AG04449 (cell line): ENCODE measurements at places on chromosomes 6 and 20.

DNA sequence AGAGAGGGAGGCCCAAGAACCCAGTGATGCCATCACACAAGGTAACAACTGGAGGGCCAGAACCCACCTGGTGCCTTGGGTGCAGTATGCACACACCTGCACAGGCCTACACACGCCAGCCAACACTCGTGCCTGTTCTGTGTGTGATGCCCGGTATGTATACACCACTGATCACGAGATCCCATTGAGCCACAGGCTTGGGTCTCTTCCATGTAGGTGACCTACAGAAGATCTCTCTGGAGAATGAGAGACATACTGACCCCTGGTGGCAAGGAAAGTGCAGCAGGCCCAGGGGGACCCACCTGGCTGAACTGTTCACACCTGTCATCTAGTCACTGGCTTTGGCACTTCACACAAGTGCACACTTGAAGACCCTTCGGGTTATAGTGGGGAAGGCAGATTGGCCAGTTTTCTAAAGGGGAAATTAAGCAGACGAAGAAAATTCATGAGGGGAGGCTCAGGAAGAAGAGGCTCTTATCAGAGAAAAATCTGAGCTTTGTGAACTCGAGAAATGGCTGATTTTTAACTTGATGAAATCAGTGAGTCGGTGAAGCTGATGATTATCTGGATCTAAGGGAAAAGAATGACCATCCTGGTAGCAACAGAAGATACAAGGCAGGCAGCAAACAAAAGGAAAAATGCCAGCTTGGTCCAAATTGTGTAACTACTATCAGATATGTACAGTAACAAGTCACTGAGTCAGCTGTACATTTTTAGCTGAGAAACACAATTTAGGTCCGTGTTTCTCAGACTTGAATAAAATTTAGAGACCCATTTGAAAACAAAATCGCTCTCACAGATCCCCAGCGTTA lies 69.1 kb upstream of the PBOV1 start:
- DNase-seq: no peak

DNA sequence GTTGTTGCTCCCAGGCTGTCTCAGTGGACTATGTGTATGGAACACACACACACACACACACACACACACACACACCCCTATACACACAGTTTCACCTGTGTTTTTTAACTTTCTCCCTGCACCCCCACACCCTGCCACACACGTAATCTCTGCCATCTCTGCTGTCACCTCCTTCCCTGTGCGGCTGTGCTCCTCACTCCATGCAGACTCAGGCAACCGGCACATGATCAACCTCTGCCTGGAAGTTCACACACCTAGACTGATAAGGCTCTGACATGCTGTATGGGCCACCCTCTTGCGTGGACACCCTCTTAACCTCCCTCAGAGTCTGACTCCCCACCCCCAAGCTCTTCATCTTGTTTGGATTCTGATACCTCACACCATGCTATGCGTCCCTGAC lies 152.3 kb upstream of the THEMIS start:
- DNase-seq: no peak

DNA sequence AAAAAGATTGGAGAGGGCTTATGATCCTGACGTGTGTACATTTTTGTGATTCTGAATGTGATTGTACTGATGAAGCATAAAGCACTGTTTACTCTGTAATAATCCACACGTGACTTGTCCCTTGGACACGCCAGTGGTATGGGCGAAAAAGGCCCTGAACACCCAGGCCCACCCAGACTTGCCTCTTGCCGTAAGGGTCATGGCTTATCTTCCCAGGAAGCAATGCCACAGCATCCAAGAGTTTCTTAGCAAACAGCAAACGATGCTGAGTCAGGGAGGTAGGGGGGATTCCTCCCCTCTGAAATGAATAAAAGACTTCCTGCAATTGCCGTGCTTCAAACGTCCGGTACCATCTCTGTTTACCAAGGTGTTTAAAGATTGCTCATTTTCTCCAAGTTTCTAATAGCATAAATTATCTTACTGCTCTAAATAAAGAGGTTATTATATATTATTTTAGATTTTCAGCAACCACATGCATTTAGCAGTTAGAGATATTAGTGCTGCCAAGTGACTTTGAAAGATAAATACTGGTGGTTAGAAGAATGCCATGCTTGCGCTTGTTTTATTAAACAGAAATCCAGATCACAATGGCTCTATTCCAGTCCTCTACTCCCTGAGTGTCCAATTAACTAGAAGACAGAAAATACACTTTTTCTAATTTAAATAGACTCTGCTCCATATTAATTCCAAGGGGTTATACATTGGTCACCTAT lies 212.8 kb upstream of the CST7 start:
- no peak for DNase-seq

- DNase-seq: no peak
Observed at GRCh38 chr6:126444659-126445273, 104.9 kb downstream of the CENPW start.

DNA sequence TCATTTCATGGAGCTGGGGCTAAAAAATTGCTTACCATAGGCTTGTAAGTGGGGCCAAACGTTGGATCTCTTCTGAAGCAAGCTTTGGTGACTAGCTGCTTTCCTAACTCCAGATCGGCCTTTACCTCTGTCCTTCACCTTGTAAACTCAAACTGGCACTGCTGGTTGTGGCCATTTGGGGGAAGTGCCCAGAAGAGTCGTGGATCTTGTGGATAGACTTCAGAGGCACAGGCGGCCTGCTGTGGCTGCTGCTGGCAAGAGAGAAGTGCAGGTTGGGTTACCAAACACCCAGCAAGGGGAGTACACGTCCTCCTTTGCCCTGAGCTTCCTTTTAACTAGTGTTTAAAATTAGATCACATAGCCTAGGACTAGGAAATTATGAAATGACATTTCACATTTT lies 36.8 kb upstream of the KLHL31 start:
- no peak for DNase-seq

GRCh38 chr6:44397424-44398164 lies 10.1 kb downstream of the CDC5L start:
- no peak for DNase-seq

DNA sequence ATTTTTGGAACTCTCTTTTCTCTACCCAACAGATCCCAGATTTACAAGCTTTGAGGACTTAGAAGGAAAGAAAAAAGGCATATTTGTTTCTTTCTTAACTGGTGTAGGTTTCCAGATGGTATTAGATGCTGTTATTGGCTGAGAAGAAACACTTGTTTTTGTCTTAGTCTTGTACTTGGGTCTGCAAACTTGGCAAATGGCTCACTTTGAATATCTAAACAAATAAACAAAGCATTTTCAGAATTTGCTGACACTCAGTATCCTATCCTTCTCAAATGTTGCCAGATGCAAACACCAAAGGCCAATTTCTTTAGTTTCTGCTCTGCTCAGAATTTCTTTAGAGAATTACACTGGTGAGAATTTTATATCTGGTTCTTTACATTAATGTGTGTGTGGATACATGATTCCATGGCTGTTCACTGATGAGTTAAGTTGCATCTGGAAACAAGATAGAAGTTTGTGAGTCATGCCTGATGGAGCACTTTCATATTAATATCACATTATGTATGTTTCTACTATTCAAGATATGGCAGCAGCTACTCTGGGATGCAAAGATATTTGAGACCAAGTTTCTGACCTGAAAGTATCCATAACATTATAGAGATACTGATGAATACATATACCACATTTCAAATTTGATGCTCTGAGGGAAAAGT lies 43.7 kb upstream of the CEP162 start:
- no peak for DNase-seq

GRCh38 chr6:39322306-39322850 lies at the start of gene KCNK16:
KCNK16 (minus strand) TSS chr6:39322702; CDS start chr6:39322540, 162 bp downstream.
- no peak for DNase-seq

DNA sequence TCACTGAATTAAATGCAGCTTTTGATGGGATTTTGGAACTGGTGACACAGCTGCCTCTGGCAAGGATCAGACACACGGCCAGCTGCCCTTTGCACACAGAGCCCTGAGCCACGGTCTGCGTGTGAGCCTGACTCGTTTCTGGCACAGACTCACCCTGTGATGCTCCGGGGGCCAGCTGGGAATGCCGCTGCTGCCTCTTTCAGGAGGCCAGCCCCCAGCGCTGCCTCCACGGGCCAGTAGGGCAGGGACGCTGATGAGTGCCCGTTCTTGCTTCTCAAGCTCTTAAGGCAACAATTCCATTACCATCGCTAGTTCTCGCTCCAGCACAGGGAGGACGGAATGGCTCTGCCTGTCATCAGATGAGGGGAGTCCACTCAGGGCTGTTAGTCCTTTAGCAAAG lies 61.6 kb downstream of the IRF4 start:
- DNase-seq: no peak

- no peak for DNase-seq
Observed at GRCh38 chr6:105786890-105787655, 299.1 kb upstream of the PRDM1 start.
